Stimulated activated CD8-positive, alpha-beta memory T cell treated with anti-CD3 and anti-CD28 coated beads, Interleukin-12 subunit alpha, Interleukin-12 subunit beta, amount 100 ng/mL, for 1 hour (primary cell): ENCODE measurements at places on chromosomes 2 and 18.
A peak's percentile ranks its signal among the peaks of the same experiment; 100 is the strongest.

DNA sequence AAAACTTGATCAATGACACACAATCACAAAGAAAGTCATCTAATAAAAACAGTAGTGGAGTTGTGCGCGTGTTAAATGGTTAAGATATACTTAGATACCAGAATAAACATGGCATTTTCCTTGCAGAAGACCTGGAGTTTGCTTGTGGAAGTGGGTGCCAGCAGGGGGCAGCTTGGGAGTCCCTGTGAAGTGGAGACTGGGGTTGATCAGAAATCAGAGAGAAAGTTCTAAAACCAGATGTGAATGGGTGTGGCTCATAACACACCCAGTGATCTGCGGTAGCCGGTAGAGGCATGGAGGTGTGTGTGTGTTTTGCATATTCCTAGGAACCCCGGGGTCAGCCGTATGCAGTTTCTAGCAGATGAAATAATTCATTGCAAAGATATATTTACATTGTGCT, 300.1 kb upstream of the TRIB2 start:
- peak; percentile 37 for DNase-seq

DNA sequence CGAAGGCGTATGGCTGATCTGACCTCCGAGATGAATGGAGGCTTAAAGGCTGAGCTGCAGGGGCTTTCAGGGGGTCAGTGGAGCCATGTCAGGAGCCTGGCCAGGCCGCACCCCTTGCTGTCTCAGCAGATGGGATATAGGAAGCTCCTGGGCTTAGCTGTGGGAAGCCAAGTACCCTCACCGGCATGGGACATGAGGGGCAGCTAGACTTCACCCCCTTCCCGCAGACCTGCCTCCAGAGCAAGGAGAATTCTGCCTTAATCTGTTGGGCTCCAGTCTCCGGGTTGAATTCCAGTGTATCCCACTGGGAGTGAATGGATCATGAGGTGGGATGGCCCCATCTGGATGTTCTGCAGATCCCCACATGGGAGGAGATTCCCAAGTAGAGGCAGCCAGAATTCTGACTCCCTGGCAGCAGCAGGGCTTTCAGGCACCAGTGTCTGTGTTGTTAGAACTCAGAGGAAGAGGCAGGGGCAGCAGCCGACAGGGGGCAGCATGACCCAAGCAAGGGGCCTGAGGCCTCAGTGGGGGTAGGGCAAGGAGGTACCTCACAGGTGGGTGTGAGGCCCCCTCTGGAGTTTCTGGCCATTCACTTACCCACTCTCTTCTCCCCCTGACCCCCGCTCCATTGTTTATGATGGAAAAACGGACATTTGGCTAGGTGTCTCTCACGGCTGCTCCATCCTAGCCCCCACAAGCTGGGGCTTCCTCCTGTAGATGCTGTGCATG, 19.1 kb downstream of the CAPG start:
- peak; percentile 60 for DNase-seq

DNA sequence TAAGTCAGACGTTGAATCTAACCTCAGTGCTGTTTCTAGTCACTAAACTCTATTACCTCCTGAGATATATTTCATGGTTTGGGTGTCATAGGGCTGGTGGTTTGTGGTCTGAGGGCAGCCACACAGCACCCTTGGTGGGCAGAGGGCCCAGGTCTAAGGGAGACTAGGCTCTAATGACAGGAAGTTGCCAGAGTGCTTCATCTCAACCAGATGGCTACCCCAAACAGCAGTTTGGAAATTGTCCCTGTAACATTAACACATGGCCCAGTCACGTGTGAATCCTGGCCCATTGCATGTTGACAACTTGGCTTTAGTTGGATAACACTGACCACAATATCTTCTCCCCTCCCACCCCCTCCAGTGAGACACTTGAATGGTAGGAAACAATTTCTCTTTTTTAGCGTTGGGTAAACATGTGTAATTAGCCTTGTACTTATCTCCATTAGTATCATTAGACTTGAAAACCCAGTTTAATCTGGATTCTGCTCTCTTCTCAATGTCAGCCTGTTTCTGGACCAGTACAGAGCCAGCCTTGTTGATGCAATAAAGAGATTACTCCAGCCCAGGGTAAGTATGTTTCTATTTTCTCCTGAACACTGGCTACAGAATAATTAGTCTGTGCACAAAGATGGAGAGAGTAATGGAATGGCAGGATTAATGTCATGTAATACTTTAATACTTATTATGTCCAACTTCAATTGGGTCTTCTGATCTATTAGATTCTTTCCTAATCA, 187.8 kb upstream of the SIX3 start:
- DNase-seq: no peak

DNA sequence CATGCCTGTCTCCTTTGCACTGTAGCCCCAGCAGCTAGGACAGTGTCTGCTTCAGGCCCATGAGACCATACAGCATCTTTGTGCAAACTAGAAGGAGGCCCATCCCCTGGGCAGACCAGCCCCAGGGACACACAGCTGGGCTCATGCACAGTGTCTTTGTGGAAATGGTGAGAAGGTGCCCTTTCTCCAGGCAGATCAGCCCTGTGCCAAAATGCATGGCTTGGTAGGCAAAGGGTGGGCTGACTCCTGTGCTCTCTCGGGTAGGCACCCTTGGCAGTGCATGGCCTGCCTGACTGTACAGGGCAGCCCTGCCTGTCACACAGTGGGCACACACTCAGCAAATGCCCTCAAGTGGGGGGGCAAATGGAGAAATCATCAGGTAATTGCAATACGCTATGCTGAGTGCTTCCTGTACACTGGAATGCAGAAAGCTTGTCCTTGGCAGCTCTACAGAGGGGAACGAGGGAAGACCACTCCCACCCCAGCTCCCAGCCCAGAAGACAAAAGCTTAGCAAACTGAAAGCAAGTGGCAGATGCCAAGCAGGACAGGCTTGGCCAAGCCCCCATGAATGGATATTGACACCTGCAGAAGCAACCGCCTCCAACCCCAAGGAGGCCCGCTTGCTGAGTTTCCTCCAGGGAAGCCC, 21.6 kb downstream of the TNS1 start:
- DNase-seq: no peak

- DNase-seq: no peak
These were observed 136.7 kb downstream of the ACKR3 start for GRCh38 chr2:236706288-236706687.

DNA sequence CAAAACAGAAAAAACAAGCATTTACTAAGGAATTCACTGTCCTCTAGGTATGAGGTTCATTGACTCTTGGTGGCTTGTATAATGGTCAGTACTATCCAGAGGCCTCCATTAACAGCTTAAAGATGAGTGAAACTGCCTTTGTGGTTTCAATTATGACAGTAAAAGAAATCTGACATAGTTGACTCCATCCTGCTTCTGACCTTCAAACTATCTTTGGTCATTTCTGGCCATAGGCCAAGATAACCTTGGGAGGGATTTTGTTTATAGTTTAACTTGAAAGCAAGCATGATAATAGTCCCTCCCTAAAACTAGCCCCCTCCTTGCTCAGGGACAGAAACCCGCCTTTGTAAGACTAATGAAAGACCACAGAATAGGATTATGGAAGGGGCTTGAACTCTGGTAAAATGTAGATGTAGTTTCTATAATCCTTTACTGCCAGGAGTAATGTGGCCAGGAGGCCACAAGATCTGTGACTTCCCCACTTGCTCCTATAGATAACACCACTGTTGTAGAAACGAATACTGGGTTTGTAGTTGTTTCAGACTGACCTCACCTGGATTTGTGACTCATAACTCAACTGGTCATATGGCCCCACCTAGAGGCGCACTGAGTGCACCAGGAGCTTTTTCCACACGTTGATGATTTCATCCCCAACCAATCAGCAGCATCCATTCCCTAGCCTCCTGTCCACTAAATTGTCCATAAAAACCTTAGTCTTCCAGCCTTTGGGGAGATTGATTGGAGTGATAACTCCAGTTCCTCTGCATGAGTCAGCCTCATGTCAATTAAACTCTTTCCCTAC, 8.6 kb upstream of the PLEKHM3 start:
- no peak for DNase-seq

GRCh38 chr18:12246849-12247808, 7.0 kb upstream of the CIDEA start:
- DNase-seq: no peak

DNA sequence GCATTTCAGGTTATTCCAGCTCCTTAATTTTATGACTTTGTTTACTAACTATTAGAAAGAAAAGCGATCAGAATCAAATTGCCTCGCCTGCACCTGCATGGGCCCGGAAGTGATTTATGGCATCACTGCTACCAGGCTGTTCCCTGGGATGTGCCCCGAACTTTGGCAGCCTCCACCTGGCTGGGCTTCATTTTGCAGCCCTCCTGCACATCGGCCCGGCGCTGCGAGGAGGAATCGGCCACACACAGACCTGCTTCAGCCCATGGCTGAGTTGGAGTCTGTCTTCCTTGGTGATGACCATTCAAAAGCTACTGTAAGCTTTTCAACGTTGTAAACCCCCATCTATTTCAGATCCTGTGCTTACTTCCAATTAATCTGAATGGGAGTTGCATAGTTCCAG, 638.0 kb downstream of the RNF144A start:
- DNase-seq: no peak

DNA sequence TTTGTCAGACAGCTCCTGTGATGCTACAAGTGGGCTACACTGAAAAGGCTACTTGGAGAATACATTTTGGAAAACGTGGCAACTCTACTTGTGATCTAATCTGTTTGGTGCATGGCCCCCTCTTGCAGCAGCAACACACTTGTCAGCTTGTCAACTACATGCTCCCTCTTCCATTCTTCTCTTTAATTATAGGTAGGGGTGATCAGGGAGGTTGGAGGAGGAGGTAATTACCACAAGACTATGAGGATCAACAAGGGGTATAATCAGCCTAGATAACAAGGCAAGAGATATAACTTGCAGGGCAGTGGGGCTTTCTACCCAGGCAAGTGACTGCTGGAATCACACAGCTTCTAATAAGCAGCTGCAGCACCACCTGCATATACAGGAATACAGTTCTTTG, 104.9 kb downstream of the ACVR1 start:
- no peak for DNase-seq
